Epithelial cell of umbilical artery (primary cell): ENCODE measurements at places on chromosomes 6 and 20. TPM values are rescaled to one million over a fixed set of nuclear protein-coding genes. Genes with fewer than 3 reads are reported as not detected.

Gene TRMT6
- 8.4 and 8.7 TPM in 2 replicates for total RNA-seq

Gene FLRT3
- under 0.01 and 0.46 TPM in 2 replicates for total RNA-seq

Gene EDN1
- 229 and 433 TPM in 2 replicates for total RNA-seq

Gene MAK
- not detected in 2 replicates for total RNA-seq

Gene VGLL2
- not detected in 2 replicates for total RNA-seq

Gene STX11
- 4.5 and 9.9 TPM in 2 replicates for total RNA-seq

Gene AVP
- not detected in 2 replicates for total RNA-seq

Gene STK38
- total RNA-seq = 8.1 and 13.1 TPM in 2 replicates

Gene C20orf202
- total RNA-seq = not detected in 2 replicates

Gene POU5F1
- not detected in 2 replicates for total RNA-seq

Gene LTA
- not detected in 2 replicates for total RNA-seq

Gene TCF15
- total RNA-seq = 0.32 and 2.0 TPM in 2 replicates

Gene NRM
- total RNA-seq = 1.9 and 3.8 TPM in 2 replicates

Gene KCNQ5
- total RNA-seq = under 0.01 TPM in 1 of 2 replicates, not detected in the other

Gene RBPJL
- not detected in 2 replicates for total RNA-seq

Gene MYB
- total RNA-seq = under 0.01 TPM in 1 of 2 replicates, not detected in the other

Gene SLC32A1
- not detected in 2 replicates for total RNA-seq

Gene SLX4IP
- total RNA-seq = 1.9 and 4.3 TPM in 2 replicates

Gene FAXC
- 1.1 and 2.6 TPM in 2 replicates for total RNA-seq

Gene TDRD6
- not detected in 2 replicates for total RNA-seq

Gene GPR6
- total RNA-seq = not detected in 2 replicates

Gene TMEM170B
- total RNA-seq = 3.6 and 6.1 TPM in 2 replicates

Gene TSBP1
- total RNA-seq = not detected in 2 replicates

Gene AAR2
- total RNA-seq = 26.1 and 29.6 TPM in 2 replicates

Gene RAD21L1
- total RNA-seq = 0.15 TPM in 1 of 2 replicates, not detected in the other

Gene CITED2
- total RNA-seq = 20.5 and 26.0 TPM in 2 replicates

Gene SAMD3
- not detected in 2 replicates for total RNA-seq

Gene CST2
- total RNA-seq = not detected in 2 replicates

Gene ARFGEF3
- 2.3 and 3.5 TPM in 2 replicates for total RNA-seq

Gene E2F1
- 11.4 and 12.0 TPM in 2 replicates for total RNA-seq

Gene ADNP
- 25.7 and 30.2 TPM in 2 replicates for total RNA-seq

Gene WFDC2
- not detected in 2 replicates for total RNA-seq

Gene PRPF6
- total RNA-seq = 61.7 and 62.0 TPM in 2 replicates

Gene TGM2
- total RNA-seq = 325 and 632 TPM in 2 replicates

Gene DDAH2
- total RNA-seq = 68.5 and 79.6 TPM in 2 replicates

Gene THEMIS
- not detected in 2 replicates for total RNA-seq

Gene CD93
- total RNA-seq = 533 and 565 TPM in 2 replicates

Gene AIF1
- total RNA-seq = not detected in 2 replicates

Gene PNRC1
- total RNA-seq = 27.8 and 40.9 TPM in 2 replicates

Gene RFX6
- not detected in 2 replicates for total RNA-seq

Gene LAMA2
- total RNA-seq = 42.9 and 43.3 TPM in 2 replicates

Gene CDH4
- total RNA-seq = under 0.01 and 0.46 TPM in 2 replicates

Gene MUC21
- total RNA-seq = not detected in 2 replicates

Gene TCP11
- under 0.01 TPM in 1 of 2 replicates, not detected in the other for total RNA-seq

Gene CTAGE9
- total RNA-seq = not detected in 2 replicates

Gene CBLN4
- not detected in 2 replicates for total RNA-seq

Gene DEF6
- total RNA-seq = under 0.01 and 0.46 TPM in 2 replicates

Gene MYLIP
- 19.2 and 36.3 TPM in 2 replicates for total RNA-seq

Gene PROKR2
- total RNA-seq = under 0.01 TPM in 1 of 2 replicates, not detected in the other

Gene RSPO4
- not detected in 2 replicates for total RNA-seq

Gene RSPH9
- 0.15 and 0.32 TPM in 2 replicates for total RNA-seq

Gene CASS4
- not detected in 2 replicates for total RNA-seq

Gene IYD
- under 0.01 TPM in 1 of 2 replicates, not detected in the other for total RNA-seq

Gene NHLRC1
- 2.6 and 3.3 TPM in 2 replicates for total RNA-seq

Gene TBPL1
- 23.1 and 34.7 TPM in 2 replicates for total RNA-seq

Gene MAFB
- total RNA-seq = 0.15 and 0.65 TPM in 2 replicates

Gene HLA-DMA
- total RNA-seq = 0.32 and 2.1 TPM in 2 replicates

Gene HLA-DQB2
- not detected in 2 replicates for total RNA-seq

Gene CAGE1
- 0.15 TPM in 1 of 2 replicates, not detected in the other for total RNA-seq

Gene PEDS1
- 15.3 and 31.2 TPM in 2 replicates for total RNA-seq
